H54 (cell line): ENCODE measurements at places on chromosomes 6 and 20.

- DNase-seq: no peak
Measured at GRCh38 chr6:128659878-128660622, 139.7 kb upstream of the PTPRK start.

- no peak for DNase-seq
Measured at GRCh38 chr6:72819609-72820008, 197.7 kb downstream of the KCNQ5 start.

DNA sequence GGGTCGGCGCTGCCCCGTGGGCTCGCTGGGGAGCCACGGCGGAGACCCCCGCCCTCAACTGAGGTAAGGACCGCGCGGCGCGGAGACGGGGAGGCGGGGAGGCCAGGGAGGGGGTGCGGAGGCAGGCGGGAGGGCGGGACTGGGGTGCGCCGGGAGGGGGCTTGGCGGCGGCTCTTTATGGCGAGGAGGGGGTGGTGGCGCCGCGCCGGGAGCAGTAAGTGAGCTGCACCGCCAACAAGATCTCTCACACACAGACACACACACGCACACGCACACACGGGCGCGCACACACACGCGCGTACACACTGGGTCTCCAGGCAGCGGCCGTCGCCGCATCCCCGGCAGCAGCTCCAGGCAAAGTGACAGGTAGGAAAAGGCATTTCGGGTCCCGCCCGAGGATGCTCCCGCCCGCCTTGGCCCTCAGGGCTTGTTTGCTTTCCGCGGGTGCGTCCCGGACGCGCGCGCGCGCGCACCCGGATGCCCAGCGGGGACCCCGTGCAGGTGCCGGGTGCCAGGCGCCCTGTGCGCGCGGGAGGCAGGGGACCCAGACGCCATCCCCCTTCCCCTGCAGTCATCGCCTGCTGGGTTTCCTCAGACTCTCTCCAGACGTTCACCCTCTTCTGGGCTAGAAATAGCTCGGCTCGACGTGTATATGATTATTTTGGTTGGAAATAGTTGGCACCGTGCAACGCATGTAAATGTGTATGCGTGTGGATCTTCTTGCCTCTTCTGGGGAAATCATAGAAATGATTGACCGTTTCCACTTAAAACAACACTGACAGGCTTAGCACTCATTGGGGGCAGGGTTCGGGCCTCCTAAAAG is at the start of gene PLCB4:
Gene PLCB4, plus strand, starts transcription at position 247 of the 823 bp plus-strand sequence. CDS start 238,728 bp downstream, outside the sequence.
- peak; percentile 82 for DNase-seq

GRCh38 chr6:146851837-146852236 is 253.1 kb downstream of the ADGB start:
- peak; percentile 0 for DNase-seq

DNA sequence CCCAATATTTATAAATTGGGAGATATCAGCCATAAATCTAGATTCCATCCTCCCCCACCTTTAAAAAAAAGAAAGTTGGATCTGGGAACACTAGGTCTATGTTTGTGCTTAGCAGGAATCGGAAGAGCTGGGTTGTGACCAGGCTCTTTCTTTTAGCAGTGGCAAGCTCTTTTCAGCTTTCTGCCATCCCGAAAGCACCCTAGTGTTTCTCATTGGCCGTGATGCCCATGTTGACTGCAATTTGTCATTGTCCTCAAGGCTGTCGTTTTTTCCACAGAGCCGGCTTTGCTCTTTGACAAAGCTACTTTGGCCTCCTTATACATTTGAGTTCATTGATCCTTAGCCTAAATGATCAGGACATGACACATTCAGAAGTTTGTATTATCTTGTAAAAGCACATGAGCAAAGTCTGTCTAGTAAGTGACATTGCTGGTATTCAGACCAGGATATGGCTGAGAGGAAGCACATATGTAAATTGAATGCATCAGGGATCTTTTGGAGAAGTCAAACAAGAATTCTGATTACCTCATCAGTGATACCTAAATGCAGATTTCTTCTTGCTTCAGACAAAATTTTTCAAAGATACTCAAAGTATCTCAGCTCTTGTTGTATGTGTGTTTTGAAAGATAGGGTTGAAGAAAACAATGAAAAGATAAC is 50.1 kb downstream of the CARMIL1 start:
- no peak for DNase-seq

DNA sequence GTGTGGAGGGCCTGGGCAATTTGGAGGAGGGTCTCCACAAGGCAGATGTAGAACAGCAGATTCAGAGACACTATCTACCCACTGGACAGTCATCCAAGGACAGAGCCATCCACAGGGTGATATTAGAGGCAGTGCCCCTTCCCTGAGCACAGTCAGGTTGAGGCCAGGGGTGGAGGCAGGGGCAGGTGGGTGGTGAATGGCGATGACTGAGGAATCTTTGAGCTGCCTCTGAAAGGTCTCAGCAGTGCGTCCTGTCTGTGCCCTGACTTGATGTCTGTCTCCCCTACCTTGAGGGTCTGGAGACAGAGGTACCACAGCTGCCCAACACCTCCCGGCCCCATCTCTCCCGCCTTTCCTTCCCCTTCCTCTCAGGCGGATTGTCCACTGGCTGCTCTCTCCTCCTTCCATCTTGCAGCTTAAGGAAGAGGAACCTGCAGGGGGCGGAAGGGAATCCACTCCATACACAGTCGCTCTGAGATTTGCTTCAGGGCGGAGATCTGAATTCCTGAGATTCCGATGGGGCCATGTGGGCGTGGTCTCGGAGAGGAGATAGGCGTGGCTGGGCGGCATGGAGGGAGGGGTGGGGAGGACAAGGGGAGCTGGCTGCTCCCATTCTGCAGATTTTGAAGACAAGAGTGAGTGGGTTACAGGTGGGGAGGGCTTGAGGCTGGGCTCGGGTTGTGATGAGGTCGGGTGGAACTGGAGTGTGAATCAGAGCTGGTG is 1.7 kb downstream of the MUCL3 start:
- DNase-seq: peak; percentile 87

- no peak for DNase-seq
Measured at GRCh38 chr20:23313271-23313670, 37.3 kb upstream of the NXT1 start.

- DNase-seq: no peak
Measured at GRCh38 chr6:48916607-48917006, 546.4 kb downstream of the MMUT start.

GRCh38 chr20:18188434-18188833 is 50.8 kb downstream of the KAT14 start:
- no peak for DNase-seq

- DNase-seq: no peak
Measured at GRCh38 chr6:169539176-169539897, 162.5 kb downstream of the WDR27 start.

GRCh38 chr20:45969712-45970634 is 2.0 kb downstream of the ZNF335 start:
- DNase-seq: peak; percentile 54

GRCh38 chr20:58895448-58896180 is 43.1 kb downstream of the GNAS start:
- no peak for DNase-seq

GRCh38 chr6:157267109-157267611 is 56.2 kb downstream of the TMEM242 start:
- no peak for DNase-seq

DNA sequence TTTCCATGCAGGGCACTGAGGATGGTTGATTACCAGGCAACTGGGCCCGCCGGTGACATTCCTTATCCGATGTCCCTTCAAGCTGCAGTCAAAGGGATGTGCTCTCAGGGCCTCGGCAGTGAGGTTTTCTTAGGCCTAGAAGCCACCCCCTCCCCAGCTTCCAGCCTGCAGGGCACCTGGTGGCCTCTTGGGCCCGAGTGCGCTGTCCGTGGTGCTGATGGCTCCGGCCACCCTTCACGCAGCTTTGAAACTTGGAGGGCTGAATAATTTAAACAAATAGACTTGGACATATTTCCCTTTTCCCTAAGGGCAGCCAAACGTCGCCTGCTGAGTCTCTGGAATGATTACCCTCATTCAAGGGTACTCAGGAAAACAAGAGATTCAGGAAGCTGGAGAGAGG is 8.9 kb upstream of the MLN start:
- peak; percentile 69 for DNase-seq

DNA sequence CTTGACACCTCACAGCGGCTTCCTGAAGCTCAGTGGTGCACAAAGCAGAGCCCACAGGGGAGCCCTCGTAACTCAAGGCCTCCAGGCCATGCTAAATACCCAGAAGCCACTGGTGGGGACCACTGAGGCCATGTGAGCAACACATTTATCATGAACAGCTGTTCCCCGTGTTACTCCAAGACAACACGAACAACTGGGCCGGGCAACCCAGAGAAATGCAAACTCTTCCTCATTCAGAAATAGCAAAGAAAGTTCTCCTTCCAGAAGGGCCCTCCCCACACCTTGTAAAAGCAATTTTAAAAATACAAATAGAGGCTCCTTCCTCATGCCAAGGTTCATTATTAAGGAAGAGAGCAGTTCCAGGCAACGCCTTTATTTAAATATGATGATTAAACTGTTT is 36.3 kb upstream of the SLCO4A1 start:
- DNase-seq: no peak
